ENCODE measurements at places on chromosomes 7 and 10.

DNA sequence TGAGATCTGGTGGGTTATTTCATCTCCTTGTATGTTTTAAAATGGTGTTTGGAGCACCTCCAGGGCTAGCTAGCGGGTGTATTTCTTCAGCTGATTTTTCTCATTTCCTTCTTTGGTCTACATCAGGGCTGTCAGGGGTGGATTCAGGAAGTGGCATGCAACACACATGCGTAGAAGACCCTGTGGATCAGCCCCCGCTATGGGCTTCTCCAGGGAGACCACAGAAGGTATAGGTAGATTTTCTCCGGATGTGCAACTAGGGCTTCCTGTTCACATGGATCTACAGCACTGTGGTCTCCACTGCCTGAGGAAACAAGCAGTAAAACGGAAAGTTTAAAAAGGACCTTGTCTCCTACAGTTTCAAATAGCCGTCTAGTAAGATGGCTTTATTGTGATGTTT, 10.4 kb downstream of the NUB1 start:
- no peak for DNase-seq
- H3K4me1 ChIP-seq: peaks cover 17% of the 10 kb centered on the region
- no peak overlapping the region for H3K4me3 ChIP-seq
- no peaks in the 10 kb centered on the region for H3K27me3 ChIP-seq
- no peak overlapping the region for H3K27ac ChIP-seq
- H3K36me3 ChIP-seq: peaks cover 18% of the 10 kb centered on the region

- H3K4me3 ChIP-seq: no peak overlapping the region
- DNase-seq: no peak
- peaks cover 15% of the 10 kb centered on the region for H3K4me1 ChIP-seq
Observed at GRCh38 chr10:17792991-17793390, 16.2 kb upstream of the MRC1 start.

DNA sequence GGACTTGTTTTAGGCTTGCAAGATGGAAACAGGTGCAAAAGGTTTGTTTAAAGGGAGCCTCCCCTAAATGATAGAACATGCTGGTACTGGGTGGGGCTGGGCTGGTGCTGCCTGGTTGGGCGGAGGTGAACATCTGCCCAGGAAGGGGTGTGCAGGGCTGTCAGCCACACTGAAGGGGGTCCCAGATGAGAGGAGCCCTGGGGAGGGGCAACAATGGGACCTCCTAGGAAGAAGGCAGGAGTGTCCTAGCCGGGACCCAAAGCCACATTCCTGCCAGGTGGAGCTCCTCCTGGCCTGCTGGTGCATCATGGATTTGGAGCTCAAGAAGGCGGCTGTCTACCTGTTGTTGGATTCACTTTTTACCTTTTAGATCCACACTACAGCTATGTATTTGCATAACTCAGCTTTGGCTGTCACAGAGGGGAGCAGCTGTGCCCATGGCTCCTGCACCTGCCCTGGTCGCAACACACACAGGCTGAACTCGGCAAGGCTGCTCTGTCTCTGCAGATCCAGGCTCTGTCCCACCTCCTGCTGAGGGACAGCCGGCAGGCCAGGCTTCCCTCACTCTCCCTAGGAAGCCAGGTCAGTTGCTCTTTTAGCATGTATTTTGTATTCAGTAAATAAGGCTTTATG, 59.9 kb downstream of the ADARB2 start:
- no peak for DNase-seq
- no peaks in the 10 kb centered on the region for H3K4me1 ChIP-seq
- no peak overlapping the region for H3K27ac ChIP-seq

GRCh38 chr10:102545997-102546396, 42.2 kb downstream of the SUFU start:
- no peaks in the 10 kb centered on the region for H3K4me1 ChIP-seq
- H3K36me3 ChIP-seq: no peaks in the 10 kb centered on the region
- no peak for DNase-seq
- no peaks in the 10 kb centered on the region for H3K27me3 ChIP-seq
- H3K27ac ChIP-seq: no peak overlapping the region

- no peaks in the 10 kb centered on the region for H3K27me3 ChIP-seq
- no peaks in the 10 kb centered on the region for H3K36me3 ChIP-seq
- H3K4me3 ChIP-seq: no peak overlapping the region
- no peak overlapping the region for H3K27ac ChIP-seq
Observed at GRCh38 chr10:98314532-98315284, 46.7 kb upstream of the LOXL4 start.

- peaks cover 3% of the 10 kb centered on the region for H3K4me1 ChIP-seq
- no peak overlapping the region for H3K4me3 ChIP-seq
- no peaks in the 10 kb centered on the region for H3K27me3 ChIP-seq
- no peak overlapping the region for H3K27ac ChIP-seq
- peaks cover 2% of the 10 kb centered on the region for H3K36me3 ChIP-seq
Observed at GRCh38 chr7:157273208-157274093, 63.4 kb upstream of the DNAJB6 start.

DNA sequence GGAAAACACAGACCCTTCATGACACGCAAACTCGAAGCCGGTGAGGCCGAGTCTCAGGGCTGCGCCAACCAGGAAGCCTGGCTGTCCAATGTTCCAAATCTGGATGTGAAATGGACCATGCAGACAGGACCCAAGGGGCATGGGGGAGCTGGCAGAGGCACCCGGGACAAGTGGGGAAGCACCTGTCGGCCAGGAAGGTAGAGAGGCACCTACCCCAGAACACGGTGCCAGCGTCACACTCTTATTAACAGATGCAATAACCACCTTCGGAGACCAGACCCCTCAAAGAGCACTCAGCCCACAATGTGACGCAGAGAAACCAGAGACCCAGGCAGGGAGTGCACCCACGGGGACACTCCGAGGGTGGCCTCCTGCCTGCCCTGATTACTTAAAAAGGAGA, 88.3 kb upstream of the PDGFA start:
- H3K4me1 ChIP-seq: no peaks in the 10 kb centered on the region
- H3K27me3 ChIP-seq: no peaks in the 10 kb centered on the region
- peak; percentile 32 for DNase-seq
- H3K4me3 ChIP-seq: no peak overlapping the region

DNA sequence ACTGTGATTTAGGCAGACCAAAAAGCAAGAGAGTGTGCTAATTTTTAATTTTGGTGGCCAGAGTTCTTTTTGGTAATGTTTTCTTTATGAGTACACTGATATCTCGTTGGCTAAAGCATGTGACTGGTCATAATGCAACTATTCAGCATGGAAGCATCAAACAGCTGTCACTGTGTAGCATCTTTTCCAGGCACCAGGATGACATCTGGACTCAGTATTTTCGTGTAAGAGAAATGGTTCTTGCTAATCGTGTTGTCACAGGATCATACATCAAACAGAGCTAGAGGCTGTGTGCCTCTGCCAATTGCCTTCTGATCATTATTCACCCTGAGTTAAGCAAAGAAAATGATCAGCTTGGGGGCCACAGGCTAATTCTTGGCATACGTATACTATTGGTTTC, 118.9 kb downstream of the SND1 start:
- H3K36me3 ChIP-seq: no peaks in the 10 kb centered on the region
- no peak overlapping the region for H3K4me3 ChIP-seq
- H3K27me3 ChIP-seq: no peaks in the 10 kb centered on the region
- H3K27ac ChIP-seq: no peak overlapping the region
- peaks cover 15% of the 10 kb centered on the region for H3K4me1 ChIP-seq

- no peak for DNase-seq
- no peaks in the 10 kb centered on the region for H3K36me3 ChIP-seq
- H3K4me1 ChIP-seq: no peaks in the 10 kb centered on the region
- no peaks in the 10 kb centered on the region for H3K27me3 ChIP-seq
- no peak overlapping the region for H3K27ac ChIP-seq
- no peak overlapping the region for H3K4me3 ChIP-seq
Observed at GRCh38 chr10:11354823-11355222, 256.6 kb downstream of the USP6NL start.

DNA sequence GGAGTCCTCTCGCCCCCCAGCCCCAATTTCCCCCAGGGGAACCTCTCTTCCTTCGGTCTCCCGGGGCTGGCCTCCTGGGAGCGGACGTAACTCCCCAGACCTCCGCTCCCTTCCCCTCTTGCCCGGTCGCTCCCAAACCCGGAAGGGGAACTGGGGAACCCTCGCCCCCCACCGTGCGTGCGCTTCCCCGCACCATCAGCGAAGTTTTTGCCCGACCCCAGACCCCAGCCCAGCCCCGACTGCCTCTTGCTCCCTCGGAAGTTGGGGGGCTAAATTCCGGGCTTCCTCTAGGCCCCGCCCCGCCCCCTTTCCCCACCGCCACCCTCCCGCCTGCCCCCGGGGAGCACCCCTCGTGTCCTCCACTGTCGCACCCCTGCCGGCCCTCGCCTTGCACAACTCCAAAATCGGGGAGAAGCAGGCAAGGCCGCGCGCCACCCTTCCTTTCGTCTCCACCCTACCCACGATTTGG, 436 bp downstream of the GNB2 start:
- H3K27ac ChIP-seq: peak overlapping the region; percentile 93
- peak; percentile 68 for DNase-seq
- H3K27me3 ChIP-seq: no peaks in the 10 kb centered on the region
- H3K36me3 ChIP-seq: peaks cover 16% of the 10 kb centered on the region
- H3K4me1 ChIP-seq: no peaks in the 10 kb centered on the region

DNA sequence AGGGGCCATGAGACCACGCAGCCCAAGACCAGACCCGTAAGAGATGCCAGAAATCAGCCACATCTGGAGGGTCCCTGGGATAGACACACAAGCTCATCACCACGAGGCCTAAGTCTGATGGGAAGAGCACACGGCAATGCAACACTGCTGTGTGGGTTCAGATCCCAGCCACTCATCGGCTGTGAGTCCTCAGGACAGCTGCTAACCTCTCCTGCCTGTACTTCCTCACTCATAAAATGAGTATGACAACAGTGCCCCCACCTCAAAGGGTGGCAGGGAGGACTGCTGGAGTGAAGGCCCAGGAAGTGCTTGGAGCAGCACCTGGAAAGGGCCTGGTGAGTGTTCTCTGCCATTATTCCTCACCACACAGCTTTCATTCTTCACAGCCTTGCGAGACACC, 60.9 kb downstream of the MAD1L1 start:
- no peaks in the 10 kb centered on the region for H3K36me3 ChIP-seq
- no peak for DNase-seq
- H3K4me3 ChIP-seq: no peak overlapping the region
- no peaks in the 10 kb centered on the region for H3K27me3 ChIP-seq

DNA sequence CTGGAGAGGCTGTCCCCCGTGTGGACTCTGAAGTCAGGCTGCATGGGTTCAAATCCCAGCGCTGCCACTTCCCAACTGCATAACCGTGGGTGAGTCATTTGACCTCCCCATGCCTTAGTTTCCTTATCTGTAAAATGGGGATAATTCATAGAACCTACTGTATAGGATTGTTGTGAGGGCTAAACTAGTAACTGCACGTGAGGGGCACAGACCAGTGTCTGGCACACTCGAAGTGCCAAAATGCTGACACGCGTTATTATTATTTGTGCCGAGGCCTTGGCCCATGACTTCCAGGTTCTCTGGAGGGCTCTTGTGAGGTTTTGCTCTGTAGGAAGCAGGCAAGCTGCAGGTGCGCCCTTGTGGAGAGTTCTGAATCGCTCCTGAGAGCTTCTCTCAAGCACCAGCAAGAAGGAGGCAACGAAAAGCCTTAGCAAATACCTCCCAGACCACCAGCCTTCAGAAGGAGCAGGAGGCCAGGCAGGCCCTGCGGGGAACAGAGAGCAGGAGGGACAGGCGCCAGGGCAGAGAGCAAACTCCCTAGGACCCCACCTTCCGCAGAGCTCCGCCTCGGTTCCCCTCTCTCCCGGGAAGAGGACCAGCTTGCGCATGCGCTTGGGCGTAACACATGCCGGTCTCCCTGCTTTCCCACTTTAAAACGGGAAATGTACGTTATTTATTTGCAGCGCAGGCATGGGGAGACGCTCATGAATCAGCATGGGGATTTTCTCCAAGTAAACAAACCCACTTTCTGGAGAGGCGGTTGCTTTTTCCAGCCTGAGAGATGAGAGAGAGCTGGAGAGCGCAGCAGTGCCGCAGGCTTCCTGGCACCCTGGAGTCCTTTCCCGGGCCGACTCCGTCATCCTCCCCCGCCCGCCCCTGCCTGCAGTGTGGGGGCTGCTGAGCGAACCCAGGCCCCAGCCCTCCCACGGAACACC, 39.6 kb downstream of the SORCS3 start:
- DNase-seq: no peak
- H3K27me3 ChIP-seq: no peaks in the 10 kb centered on the region
- no peak overlapping the region for H3K27ac ChIP-seq
- H3K4me3 ChIP-seq: no peak overlapping the region
- H3K4me1 ChIP-seq: no peaks in the 10 kb centered on the region
- no peaks in the 10 kb centered on the region for H3K36me3 ChIP-seq

DNA sequence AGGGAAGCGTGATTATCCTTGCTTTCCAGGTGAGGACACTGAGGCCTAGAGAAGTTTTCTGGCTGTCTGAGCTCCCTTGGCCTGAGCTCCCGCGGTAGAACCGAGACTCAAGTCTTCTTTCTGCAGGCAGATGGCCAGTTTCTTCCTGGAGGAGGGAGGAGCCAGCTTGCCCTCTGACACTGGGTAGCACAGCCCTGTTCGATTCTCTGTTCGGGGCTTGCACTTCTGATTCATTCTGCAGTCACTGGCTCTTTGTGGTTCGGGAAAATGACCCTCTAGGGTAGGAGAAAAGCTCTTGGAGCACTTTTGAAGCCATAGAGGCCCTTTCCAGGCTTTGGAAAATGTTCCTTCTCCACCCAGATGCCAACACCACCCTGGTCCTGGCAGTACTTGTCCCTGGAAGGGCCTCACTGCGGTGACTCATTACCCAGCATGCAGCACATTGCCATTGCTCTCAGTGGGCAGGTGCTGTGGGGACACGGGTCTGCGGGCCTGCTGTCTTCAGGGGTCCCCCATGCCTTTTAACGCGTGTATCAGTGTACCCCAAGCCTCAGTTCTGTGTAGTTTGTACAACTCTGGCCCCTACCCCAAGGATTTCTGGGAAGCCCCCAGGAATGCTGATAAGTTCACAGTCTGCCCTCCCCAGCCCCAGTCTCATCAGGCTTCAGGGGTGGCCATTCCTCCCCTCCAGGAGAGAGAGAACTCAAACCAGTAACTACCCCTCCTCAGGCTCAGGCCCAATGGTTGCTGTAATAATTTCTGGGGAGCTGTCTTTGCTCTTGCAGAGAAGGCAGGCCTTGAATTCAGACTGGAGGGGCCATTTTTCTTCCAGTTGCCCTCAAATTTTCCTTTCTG, 11.9 kb downstream of the CHST3 start:
- no peaks in the 10 kb centered on the region for H3K27me3 ChIP-seq
- peaks cover 9% of the 10 kb centered on the region for H3K4me1 ChIP-seq
- no peaks in the 10 kb centered on the region for H3K36me3 ChIP-seq
